ENCODE measurements at places on chromosomes 7 and 10. TPM values are rescaled to one million over a fixed set of nuclear protein-coding genes. Genes with fewer than 3 reads are reported as not detected.

DNA sequence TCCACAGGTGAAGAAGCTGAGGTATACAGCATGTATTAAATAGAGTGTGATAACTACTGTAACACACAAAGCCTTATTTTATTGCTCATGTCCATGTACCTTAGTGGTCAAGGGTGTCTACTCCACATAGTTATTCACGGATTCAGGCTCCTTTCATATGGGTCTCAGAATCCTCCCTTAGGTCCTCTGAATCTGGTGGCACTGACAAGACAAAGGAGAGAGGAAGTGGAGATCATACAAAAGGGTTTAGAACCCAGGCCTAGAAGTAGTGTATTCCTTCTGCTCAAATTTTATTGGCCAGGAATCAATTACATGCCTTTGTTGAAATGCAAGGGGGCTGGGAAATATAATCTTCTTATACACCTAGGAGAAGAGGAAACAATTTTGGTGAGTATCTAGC, 164.6 kb downstream of the PTEN start:
- H3K27me3 ChIP-seq, result no peaks in the 10 kb centered on the region
- no peaks in the 10 kb centered on the region for H3K36me3 ChIP-seq
- H3K4me1 ChIP-seq, result no peaks in the 10 kb centered on the region
- no peak overlapping the region for H3K27ac ChIP-seq
- H3K4me3 ChIP-seq, result no peak overlapping the region

- H3K4me3 ChIP-seq, result no peak overlapping the region
- DNase-seq, result no peak
- no peak overlapping the region for H3K27ac ChIP-seq
These were observed 154.9 kb upstream of the TMEM72 start for GRCh38 chr10:44756216-44756615.

DNA sequence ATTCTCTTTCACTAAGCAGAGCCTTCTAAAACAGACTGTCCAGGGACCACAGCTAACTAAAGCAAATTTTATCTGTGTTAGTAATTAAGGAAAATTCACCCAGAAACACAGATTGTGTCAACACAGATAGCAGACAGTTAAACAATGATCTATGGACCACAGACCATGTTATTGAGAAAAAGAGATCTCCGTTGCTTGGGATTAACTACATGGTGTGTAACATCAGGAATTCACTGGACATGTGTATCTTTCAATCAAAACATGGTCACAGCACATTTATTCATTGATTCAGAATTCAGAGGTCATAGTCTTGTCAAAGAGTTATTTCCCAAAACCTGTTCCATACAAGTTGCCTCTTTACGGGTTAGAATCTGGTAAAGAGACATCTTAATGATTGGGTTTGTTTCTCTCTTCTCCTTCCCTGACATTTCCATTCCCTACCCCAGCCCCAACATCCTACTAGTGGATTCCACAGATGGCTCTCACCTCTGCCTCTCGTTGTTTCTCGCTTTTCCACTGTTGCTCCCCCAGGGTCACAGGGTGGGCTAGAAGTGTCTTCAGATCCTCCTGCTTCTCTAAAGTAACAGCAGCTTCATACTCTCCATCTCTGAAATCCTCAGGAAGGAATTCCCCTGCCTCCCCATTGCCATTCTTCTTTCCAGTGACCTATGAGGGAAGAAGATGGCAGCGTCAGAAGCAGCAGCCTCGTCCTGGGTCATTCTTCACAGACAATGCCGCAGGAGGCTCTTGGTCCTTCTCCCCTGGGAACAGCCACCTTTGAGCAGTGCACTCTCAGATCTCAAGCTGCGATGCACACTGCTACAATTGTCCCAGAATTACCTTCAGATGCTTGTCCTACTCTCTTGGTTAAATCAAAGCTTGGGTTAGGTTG, 958 bp downstream of the ANKRD1 start:
- peaks cover 1% of the 10 kb centered on the region for H3K4me1 ChIP-seq
- no peaks in the 10 kb centered on the region for H3K27me3 ChIP-seq
- H3K4me3 ChIP-seq, result no peak overlapping the region
- H3K27ac ChIP-seq, result no peak overlapping the region
- H3K36me3 ChIP-seq, result no peaks in the 10 kb centered on the region
- DNase-seq, result no peak

Gene PTF1A
- total RNA-seq, result not detected
